ENCODE measurements at places on chromosomes 4 and X. TPM values are rescaled to one million over a fixed set of nuclear protein-coding genes. Genes with fewer than 3 reads are reported as not detected.

DNA sequence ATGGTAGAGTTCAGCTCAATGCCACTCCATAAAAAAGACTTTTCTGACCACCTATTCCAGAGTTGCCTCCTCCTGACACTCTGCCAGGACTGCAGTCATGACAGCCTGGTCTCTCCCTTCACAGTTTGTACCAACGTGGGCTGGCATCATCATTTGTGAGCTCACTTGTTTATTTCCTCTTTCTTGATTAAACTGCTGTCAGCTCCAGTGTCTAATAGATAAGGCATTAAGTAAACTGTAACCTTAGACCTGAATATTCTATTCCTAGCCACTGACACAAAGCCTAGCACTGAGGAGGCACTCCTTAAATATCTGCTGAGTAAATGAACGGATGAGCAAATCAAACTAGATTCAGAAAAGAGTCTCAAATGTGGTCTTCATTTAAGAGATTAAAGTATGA lies 48.7 kb downstream of the DDX60 start:
- no peak overlapping the region for H3K27ac ChIP-seq
- DNase-seq, result no peak
- peaks cover 5% of the 10 kb centered on the region for H3K36me3 ChIP-seq

DNA sequence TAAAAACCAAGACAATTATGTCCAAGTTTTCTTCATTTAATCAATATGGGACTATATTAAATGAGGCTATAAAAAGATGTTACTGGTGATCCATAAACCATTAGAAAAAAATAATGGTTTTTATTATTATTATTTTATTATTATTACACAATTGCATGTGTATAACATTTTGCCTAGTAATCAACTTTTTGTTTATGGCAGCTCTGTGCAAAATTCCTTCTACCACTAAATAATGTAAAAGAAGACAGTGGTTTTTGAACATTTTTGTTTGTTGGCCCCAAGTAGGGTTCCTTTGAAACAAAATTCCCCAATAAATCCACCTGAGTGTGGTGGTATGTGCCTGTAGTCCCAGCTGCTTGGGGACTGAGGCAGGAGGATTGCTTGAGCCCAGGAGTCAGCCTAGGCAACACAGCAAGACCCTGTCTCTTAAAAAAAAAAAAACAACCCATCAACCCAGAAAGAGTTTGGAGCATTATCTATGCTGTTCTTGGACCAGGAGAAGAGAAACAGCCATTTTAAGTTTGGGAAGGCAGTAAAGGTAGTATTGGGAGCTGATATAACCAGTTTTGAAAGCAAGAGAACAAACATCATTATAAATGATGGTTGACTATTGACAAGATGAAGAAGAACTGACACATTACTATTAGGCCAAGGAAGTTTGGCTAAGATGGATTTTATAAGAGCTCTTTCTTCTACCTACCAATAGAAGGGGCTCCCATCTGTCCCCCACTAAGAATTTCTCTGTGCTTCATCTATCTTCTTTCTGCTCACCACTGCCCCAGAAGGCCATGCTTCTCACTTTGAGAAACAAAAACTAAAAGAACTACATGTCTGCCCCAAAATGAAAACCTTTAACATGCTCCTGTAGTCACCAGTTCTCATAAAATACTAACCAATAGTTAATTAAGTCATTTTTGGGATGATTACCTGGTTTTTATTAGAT lies 2.2 kb downstream of the TMEM156 start:
- no peaks in the 10 kb centered on the region for H3K36me3 ChIP-seq
- DNase-seq, result no peak
- no peak overlapping the region for H3K4me3 ChIP-seq

DNA sequence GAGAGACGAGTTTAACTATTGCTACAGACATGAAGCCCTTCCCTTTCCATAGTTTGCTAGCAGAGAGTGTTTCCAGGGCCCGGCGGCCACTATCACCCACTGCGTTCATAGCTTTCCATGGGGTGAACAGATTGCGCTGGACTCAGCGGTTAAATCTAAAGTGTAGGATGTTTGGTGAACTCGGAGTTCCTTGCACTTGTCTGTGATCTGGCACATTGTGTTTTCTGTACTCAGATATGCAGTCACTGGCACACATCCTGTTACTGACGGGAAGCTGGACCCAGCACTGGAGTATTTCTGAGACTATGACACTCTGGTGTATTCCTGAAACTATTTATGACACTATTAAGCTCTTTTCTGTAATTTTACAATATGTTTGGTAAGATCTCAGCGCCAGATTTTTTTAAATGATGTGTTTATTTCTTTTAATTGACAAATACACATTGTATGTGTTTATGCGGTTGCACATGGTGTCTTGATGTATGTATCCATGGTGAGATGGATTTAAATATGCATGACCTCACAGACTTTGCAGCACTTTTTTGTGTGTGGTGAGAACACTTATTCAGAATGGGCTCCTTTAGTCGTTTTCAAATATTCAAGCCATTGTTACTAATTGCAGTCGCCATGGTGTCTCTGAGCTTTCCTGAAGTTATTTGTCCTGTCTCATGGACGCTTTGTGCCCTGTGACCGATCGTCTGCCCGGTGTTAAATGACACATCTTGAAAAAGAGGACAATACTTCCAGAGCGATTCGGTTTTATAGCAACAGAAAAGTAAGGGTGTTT lies 14.1 kb downstream of the CD99 start:
- no peak overlapping the region for H3K4me3 ChIP-seq
- no peak for DNase-seq
- peaks cover 5% of the 10 kb centered on the region for H3K4me1 ChIP-seq
- H3K27me3 ChIP-seq, result no peaks in the 10 kb centered on the region

DNA sequence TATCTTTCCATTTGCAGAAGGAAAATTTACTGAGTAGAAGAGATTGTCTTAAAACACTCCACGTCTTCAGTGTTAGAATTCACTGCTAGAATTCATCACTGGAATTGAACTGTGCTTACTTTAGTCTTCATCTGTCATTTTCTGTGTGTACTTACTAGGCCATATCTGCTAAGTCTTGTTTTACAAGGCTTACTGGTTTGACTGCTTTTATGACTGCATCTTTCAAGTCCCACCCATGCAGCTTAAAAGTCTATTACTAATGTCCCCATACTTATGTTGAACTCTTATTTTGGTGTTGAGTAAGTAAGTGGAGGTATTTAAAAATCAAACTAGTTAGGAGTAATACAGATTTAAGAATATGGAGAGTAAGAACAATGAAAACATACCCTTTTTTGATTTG lies 14.6 kb downstream of the CLCN3 start:
- no peaks in the 10 kb centered on the region for H3K4me1 ChIP-seq
- H3K4me3 ChIP-seq, result no peak overlapping the region
- DNase-seq, result no peak

DNA sequence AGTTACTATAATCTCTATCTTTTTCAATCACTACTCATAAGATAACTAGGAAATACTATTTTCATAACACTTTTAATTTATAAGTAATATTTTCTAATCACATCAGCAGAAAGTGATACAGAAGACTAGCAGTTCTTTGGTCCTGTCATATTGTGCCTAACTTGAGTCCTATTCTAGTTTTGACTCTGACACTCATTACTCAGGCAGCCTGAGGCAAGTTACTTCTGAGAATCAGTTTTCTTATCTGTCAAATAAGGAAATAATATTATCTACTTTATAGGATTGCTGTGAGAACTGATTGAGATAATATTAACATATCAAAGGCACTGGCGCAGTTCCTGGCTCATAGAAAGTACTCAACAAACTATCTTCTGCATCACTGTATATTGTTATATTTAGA lies 17.8 kb downstream of the PITX2 start:
- no peak for DNase-seq
- H3K27me3 ChIP-seq, result no peaks in the 10 kb centered on the region
- no peak overlapping the region for H3K4me3 ChIP-seq
- no peak overlapping the region for H3K27ac ChIP-seq
- no peaks in the 10 kb centered on the region for H3K4me1 ChIP-seq

DNA sequence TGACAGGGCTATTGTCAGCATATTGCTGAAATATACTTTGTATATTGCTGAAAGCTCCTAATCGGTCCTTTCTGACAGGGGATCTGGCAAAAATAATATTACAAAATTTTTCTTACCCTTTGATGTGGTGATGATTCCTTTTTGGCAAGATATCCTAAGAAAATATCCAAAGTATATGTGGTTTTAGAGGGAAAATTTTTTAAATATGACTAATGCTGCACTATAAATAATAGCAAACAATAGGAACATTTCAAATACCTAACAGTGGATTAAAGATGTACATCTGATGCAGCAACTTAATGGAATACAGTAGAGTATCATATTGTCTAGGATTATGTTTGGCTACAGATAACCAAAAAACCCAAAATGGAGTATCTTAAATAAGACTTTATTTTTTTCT lies 49.6 kb downstream of the RRAGB start:
- no peak overlapping the region for H3K4me3 ChIP-seq
- H3K27me3 ChIP-seq, result no peaks in the 10 kb centered on the region
- H3K36me3 ChIP-seq, result no peaks in the 10 kb centered on the region
- H3K4me1 ChIP-seq, result no peaks in the 10 kb centered on the region
- H3K27ac ChIP-seq, result no peak overlapping the region

- no peaks in the 10 kb centered on the region for H3K36me3 ChIP-seq
- no peak overlapping the region for H3K4me3 ChIP-seq
- no peak for DNase-seq
These were observed 5.6 kb downstream of the CYSLTR1 start for GRCh38 chrX:78321809-78322208.

DNA sequence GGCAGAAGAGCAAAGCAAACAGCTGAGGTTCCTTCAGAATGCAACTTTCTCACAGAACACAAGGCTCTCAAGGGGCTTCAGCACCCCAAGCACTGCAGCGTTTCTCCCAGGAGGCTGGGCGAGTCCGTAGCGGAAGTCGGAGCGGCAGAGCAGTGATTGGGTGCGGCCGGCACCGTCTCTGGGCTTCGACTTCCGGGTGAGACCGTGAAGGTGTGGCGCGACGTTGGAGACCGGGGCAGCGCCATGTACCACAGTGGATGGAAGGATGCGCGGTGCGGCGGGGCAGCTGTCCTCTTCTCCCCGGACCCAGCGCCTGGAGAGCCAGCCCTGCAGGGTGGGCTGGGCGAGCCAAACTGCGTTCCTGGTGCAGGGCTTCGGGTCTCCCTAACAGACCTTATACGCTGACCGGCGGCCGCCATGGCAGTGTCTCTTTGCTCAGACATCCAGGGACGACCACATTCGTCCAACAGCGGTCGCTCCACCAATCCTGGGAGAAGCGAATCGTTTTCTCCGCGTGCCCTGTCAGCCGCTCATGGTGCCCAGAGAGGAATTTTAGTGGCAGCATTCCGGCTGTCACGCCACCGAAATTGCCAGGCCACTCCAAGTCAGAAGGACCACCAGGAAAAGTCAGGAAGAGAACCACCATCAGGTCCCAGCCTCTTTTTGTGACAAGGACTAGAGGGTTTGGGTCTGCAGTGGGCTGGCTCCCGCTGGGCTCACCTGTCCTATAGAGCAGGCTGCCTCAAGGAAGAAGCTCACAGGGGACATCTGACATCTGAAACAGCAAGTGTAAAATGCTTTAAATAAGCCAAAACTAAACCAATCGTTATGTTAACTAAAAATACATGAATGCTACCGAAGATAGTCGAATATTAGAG lies 20.5 kb downstream of the TRIM61 start:
- peak overlapping the region; percentile 57 for H3K4me3 ChIP-seq
- no peak overlapping the region for H3K27ac ChIP-seq
- H3K4me1 ChIP-seq, result no peaks in the 10 kb centered on the region
- DNase-seq, result peak; percentile 74

DNA sequence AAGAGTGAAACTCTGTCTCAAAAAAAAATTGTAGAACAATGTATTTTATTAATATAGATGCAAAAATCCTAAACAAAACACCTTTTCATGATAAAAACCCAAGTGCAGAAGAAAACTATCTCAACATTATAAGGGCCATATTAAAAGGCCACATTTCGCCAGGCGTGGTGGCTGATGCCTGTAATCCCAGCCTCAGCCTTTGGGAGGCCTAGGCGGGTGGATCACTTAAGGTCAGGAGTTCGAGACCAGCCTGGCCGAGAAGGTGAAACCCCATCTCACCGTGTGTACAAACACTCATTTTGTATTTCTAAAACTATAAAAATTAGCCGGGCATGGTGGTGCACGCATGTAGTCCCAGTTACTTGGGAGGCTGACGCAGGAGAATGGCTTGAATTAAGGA lies 9.9 kb upstream of the FAM193A start:
- peak; percentile 34 for DNase-seq
- no peaks in the 10 kb centered on the region for H3K36me3 ChIP-seq
- H3K27ac ChIP-seq, result no peak overlapping the region
- H3K4me1 ChIP-seq, result no peaks in the 10 kb centered on the region

DNA sequence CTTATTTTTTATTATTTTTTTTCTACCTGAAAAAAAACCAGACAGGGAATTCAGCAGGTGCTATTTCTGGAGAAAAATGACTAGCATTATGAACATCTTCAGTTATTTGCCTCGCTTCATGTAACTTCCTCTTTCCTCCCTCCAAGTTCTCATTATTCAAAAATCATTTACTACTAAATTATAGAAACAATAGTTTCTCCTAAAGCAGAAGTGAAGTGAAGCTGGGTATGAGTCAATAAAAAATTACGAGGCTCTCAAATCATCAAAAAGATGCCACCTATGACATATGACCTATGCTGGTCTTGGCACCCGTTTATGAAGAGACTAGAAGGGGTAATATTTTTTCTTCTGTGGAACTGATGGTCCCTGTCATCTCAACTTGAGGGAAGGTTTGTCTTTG lies 145.0 kb upstream of the AADAT start:
- H3K27ac ChIP-seq, result no peak overlapping the region
- no peaks in the 10 kb centered on the region for H3K27me3 ChIP-seq
- no peak for DNase-seq
- H3K4me3 ChIP-seq, result no peak overlapping the region
- H3K36me3 ChIP-seq, result no peaks in the 10 kb centered on the region

GRCh38 chrX:70508296-70508911 lies 63.8 kb downstream of the DLG3 start:
- no peaks in the 10 kb centered on the region for H3K36me3 ChIP-seq
- H3K27me3 ChIP-seq, result no peaks in the 10 kb centered on the region
- H3K27ac ChIP-seq, result no peak overlapping the region
- DNase-seq, result no peak

- no peaks in the 10 kb centered on the region for H3K27me3 ChIP-seq
- DNase-seq, result no peak
- no peaks in the 10 kb centered on the region for H3K36me3 ChIP-seq
- no peak overlapping the region for H3K4me3 ChIP-seq
- no peak overlapping the region for H3K27ac ChIP-seq
These were observed 61.9 kb upstream of the FAM47B start for GRCh38 chrX:34880656-34881055.

CSAG2 gene
- total RNA-seq, result not detected

YY2 gene
- total RNA-seq, result 2.2 TPM

LRCH2 gene
- total RNA-seq, result 10.9 TPM

TCEAL9 gene
- 55.3 TPM for total RNA-seq

EDA gene
- total RNA-seq, result 9.0 TPM

SPANXA1 gene
- not detected for total RNA-seq

All from aorta (tissue), 5 donors.